ENCODE measurements at places on chromosomes 1 and 21. TPM values are rescaled to one million over a fixed set of nuclear protein-coding genes. Genes with fewer than 3 reads are reported as not detected.
A peak's percentile ranks its signal among the peaks of the same experiment; 100 is the strongest.

RBM11 gene
- total RNA-seq = not detected

BEND5 gene
- total RNA-seq = 1.4 TPM

RGS7 gene
- under 0.01 TPM for total RNA-seq

DNA sequence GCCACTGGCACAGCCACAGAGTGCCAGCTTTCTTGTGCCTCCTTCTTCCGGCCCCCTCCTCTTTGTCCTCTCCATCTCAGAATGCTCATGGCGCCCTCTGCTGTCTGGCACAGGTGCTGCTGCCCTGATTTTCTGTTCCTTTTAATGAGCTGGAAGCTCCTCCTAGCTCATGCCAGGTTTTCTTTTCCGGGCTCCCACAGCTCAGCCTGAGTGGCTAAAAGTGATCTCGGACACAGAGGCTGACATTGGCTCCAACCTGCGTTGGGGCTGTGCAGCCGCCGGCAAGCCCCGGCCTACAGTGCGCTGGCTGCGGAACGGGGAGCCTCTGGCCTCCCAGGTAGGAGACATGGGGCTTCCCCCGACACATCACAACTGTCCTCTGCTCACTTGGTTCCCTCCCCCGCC is 18.7 kb downstream of the CNTN2 start:
- peak; percentile 71 for DNase-seq

DLGAP3 gene
- under 0.01 TPM for total RNA-seq

DNA sequence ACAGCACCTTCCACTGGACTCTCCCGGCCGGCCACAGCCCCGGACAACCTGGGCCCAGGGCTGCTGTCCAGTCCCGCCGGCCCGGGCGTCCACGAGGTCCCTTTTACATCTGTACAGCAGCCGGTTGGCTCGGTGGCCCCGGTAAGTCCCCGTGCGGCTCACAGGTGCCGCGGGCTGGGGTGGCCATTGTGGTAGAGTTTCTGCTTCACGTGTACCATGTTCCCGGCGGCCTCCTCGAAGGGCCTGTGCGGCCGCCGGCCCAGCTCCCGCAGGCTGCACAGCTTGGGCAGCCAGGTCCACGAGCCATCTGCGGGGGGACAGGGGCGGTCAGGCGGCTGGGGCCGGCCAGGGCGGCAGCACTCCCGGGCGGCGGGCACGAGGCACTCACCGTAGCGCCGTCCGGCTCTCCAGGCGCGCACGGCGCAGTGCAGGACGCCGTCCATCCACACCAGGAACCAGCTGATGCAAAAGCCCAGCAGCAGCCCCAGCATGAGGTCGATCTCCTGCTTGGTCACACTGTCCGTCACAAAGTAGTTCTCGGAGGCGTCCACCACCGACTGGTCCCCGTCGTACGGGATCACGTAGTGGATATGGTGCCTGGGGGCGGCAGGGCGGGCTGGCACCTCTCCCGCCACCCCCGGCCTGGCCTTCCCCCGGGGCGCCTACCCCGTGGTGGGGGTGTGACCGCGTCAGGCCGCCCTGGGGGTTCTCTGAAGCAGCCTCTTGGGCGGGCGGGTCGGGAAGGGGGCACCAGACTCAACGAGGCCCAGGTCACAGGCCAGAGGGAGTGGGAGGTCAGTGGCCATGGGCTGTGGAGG is 5.0 kb downstream of the TMEM240 start:
- no peak for DNase-seq

OPTC gene
- total RNA-seq = not detected

FAM163A gene
- 0.22 TPM for total RNA-seq

S100A14 gene
- not detected for total RNA-seq

DNA sequence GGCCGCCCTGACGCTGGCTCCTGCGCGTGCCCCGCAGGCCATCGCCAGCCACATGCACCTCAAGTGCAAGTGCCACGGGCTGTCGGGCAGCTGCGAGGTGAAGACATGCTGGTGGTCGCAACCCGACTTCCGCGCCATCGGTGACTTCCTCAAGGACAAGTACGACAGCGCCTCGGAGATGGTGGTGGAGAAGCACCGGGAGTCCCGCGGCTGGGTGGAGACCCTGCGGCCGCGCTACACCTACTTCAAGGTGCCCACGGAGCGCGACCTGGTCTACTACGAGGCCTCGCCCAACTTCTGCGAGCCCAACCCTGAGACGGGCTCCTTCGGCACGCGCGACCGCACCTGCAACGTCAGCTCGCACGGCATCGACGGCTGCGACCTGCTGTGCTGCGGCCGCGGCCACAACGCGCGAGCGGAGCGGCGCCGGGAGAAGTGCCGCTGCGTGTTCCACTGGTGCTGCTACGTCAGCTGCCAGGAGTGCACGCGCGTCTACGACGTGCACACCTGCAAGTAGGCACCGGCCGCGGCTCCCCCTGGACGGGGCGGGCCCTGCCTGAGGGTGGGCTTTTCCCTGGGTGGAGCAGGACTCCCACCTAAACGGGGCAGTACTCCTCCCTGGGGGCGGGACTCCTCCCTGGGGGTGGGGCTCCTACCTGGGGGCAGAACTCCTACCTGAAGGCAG is 23.4 kb upstream of the ARF1 start:
- DNase-seq = no peak

KRTAP12-2 gene
- total RNA-seq = not detected

- no peak for DNase-seq
Measured at GRCh38 chr21:32120230-32120629, 158.6 kb downstream of the MIS18A start.

GRHL3 gene
- not detected for total RNA-seq

PGBD5 gene
- 0.60 TPM for total RNA-seq

DNA sequence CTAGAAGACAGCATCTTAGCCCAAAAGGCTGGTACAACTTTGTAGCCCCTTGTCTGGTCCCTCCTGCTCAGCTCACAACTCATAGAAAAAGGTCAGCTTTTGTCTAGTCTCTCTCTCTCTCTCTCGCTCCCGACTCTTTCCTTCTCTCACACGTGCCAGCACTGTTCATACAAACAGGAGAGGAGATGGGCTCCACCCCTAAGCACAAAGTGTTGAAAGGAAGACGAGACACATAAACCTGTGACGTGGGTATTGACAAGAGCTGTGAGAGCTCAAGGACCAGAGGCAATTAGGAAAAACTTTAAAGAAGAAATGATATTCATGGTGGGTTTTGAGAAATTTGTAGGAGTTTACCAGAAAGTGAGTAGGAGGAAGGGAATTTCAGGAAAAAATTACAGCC is 23.6 kb upstream of the KCNC4 start:
- DNase-seq = peak; percentile 24

GRCh38 chr21:40160911-40161310 is 293.7 kb downstream of the PCP4 start:
- no peak for DNase-seq
